ENCODE measurements at places on chromosomes 6 and 20.

GRCh38 chr6:32107406-32107805 lies 1.7 kb downstream of the TNXB start:
- no peak for DNase-seq

GRCh38 chr6:139643986-139644385 lies 269.5 kb upstream of the CITED2 start:
- no peak for DNase-seq

DNA sequence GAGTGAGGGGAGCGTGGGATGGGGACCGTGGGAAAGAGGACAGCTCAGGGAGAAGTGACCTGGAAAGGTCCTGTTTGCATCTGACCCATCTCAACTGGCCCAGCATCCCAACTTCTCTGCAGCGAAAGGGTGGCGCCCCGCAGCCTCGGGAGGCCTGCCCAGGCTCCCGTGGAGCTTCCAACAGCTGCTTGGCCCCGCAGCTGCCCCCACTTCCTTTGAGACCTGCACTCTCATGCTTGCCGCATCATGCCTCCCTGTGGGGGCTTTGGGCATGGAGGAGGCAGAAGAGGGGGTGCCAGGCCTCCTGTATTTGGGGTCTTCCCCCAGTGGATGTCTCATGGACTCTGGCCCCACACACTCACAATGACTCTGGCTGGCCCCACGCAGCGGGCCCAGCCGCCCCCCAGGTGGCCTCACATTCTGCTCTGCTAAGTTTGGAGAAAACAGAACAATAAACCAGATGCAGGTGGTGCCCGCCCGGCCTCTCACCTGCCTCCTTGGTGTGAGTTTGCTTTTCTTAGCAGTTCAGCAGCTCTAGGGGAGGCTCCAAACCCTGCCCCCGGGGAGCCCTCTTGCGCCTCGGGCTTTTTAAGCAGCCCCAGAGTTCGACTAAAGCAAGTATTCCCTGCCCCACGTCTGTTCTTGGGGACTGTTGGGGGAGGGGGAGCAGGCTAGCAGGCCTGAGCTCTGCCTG lies 40.7 kb downstream of the CPXM1 start:
- DNase-seq = no peak

GRCh38 chr6:168319279-168320111 lies at the start of gene DACT2:
TSS of gene DACT2 (minus strand) at chr6:168319777. CDS start at chr6:168319633, 144 bp downstream.
- DNase-seq = no peak

GRCh38 chr6:39847221-39847620 lies 55.0 kb downstream of the DAAM2 start:
- no peak for DNase-seq

DNA sequence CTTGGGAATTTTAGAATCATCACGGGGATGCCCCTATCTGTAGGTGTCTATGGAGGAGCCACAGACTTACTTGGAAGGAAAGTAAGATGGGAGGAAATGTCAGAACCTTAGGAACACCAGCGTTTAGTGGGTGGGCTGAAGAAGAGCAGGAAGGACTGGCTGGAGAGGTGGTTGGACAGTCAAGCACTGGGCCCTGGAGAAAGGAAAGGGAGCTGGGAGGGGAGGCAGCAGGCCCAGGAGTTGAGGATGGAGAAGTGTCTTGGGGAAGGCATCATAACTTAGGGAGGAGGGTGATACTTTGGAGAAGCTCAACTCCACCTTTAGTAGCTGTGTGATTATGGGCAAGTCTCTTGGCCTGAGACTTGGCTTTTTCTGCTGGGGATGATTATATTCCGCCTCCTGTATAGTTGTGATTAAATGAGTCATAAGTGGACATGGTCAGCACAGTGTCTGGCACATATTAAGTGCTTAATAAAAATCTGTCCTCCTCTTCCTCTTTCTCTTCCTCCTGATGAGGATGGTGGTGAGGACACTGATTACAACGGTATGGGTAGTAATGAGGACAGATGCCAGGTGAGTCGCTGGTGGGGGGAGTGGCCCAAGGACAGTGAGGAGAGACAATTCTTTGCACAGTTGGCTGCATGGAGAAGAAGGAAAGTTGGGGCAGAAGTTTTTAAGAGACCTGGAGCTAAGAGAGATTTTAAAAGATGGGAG lies 125.7 kb downstream of the TOX2 start:
- no peak for DNase-seq

DNA sequence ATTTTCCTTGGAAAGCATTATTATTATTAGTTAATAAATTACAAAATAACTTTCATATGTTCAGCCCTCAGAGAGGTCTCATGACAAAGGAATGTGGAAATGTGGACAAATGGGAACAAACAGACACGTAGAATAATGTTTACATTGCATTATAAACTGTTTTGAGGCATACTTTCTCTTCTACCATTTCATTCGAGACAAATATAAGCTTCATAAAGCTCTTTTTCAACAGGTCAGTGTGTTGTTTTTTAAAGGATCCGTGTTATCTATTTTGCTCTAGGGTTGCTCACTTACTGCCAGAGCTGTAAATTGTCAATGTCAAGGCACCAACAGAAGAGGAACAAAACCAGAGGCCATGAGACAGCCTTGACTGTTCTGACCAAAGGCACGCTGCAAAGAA lies 256.8 kb downstream of the PHACTR1 start:
- DNase-seq = no peak

- DNase-seq = no peak
Measured at GRCh38 chr6:129114636-129115391, 231.9 kb downstream of the LAMA2 start.
